Activated naive CD8-positive, alpha-beta T cell treated with anti-CD3 and anti-CD28 coated beads, Interleukin-2, amount 50 U/mL, for 16 hours (primary cell): ENCODE measurements at places on chromosomes 2 and 18.

- no peak for DNase-seq
Measured at GRCh38 chr2:100870652-100871531, 51.0 kb downstream of the NPAS2 start.

DNA sequence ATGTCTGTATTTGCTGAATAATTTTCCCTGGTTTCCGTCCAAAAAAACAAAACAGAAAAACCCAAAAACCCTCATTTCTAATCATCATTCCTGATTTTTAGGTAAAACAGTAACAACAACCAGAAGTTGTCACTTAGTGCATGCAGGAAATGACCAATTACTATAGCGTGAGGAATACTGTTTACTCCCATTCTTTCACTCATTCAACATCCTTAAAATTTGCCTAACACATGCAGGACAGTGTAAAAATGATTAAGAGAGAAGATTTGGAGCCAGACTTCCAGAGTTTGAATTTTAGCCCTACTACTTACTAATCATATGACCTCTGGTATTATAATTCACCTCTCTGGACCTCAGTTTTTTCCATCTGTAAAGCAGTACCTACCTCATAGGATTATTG lies 83.1 kb downstream of the FIGN start:
- DNase-seq = no peak

- no peak for DNase-seq
Measured at GRCh38 chr2:196184921-196185320, 13.5 kb upstream of the STK17B start.

DNA sequence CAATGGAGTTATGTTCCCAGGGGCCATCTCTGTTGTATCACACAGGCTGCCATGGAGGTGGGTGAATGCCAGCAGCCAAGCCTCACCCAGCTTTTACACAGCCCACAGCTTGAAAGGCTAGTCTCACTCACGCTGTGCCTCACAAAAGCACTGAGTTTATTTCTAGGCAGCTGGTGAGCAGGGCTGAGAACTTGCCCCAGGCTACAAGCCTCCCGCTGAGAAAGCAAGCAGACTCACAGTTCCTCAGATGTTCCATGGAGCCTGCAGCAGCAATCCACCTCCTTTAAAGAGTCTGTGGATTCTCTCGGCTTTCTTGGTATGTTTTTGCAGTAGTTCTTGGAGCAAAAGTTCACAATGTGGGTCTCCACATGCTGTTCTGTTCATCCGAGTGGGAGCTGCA lies 40.9 kb upstream of the ALKAL2 start:
- no peak for DNase-seq

GRCh38 chr2:38925982-38926381 lies 36.3 kb downstream of the ARHGEF33 start:
- no peak for DNase-seq

GRCh38 chr2:202529389-202529788 lies 105.4 kb upstream of the FAM117B start:
- DNase-seq = no peak

- DNase-seq = no peak
Measured at GRCh38 chr18:8843005-8843404, 137.6 kb downstream of the MTCL1 start.

DNA sequence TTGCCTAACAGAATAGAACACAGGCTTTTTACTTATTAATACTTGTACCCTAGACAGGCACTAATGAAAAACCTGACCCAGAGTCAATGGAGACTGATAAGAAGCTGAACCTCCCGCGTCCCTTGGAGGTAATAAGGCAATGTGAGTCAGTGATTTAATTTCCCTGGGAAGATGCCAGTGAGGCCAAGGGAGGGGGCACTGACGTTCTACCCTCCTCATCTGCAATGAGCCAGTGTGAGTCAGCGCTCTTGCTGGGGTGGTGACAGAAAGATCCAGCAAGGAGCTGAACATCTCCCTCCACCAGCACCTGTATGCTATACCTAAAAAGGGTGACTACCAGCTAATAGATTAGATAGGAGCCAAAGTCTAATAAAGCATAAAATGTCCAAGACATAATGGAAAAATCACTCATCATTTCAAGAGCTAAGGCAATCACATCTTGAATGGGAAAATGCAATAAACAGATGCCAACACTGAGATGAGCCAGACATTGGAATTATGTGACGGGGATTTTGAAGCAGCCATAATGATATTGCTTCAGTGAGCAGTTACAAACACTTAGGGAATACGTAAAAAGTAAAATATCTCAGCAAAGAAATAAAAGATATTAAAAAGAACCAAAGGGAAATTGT lies 116.9 kb downstream of the TPGS2 start:
- no peak for DNase-seq

DNA sequence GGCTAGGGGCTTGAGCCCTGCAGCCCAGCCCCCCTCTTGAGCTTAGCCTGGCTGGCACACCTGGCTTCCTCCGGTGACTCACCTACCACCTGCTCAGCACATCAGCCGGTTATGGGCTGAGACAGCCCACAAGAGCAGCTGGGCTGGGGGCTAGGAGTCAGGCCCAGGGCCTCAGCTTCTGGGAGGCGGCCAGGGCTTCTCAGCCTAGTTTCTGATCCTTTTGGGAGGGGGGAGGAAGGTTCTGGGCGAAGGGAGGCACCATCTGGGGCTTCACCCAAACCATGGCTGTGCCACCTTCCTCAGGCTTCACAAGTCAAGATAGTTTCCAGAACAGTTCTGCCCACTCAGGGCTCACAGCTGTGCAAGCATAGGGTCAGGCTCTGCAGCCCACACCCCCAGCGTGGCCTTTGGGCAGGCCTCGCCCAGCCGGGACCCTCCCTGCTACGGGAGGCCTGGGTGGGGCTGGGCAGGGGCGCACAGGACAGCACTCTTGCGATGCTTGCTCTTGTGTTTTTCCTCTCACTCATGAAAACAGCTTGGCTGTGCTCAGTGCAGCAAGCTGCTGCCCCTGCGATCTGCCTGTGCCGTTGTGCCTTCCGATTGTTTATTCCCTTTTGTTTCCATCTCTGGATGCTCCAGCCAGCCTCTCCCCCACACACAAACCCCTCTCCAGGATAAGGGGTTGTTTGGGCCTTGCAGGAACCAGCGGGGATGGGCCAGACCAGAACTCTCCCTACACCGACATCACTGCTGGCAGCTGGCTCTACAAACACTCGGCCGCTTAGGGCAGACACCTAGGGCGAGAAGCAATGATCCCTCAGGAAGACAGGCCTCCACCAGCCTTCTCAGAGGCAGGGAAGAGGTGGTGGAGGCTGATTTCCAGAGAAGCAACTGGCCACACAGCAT lies 26.1 kb upstream of the SEMA4C start:
- DNase-seq = no peak

DNA sequence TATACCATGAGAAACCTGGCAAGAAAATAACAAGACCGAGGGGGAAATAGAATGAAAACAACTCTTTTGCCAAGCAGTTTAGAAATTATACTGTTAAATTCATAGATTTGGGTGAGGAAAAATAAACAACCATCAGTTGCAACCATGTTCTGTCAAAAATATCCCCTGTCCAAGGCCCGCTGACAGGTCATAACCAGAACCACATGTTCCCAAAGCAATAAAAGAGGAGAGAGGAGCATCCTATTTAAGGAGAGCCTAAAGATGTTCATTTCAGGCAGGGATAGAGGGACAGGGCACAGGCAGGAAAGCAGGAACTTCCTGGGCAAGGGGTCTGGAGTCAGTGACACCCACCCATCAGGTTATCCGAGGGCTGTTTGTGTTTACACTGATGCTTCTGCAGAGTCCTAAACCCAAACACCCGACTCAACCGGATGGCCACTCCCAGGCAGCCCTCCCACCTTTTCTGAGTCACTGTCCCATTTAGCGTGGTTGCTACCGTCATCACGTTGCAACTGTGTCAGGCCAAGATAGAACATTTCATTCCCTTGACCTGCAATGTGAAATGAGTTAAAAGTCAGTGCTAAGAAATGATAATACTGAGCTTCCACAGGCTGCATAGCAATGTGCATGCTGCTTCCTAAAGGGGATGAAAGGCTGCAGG lies 468.3 kb upstream of the RAB12 start:
- DNase-seq = no peak

- DNase-seq = no peak
Measured at GRCh38 chr2:104290566-104290891, 563.4 kb upstream of the POU3F3 start.

GRCh38 chr2:180416627-180417026 lies 409.5 kb upstream of the CWC22 start:
- no peak for DNase-seq

DNA sequence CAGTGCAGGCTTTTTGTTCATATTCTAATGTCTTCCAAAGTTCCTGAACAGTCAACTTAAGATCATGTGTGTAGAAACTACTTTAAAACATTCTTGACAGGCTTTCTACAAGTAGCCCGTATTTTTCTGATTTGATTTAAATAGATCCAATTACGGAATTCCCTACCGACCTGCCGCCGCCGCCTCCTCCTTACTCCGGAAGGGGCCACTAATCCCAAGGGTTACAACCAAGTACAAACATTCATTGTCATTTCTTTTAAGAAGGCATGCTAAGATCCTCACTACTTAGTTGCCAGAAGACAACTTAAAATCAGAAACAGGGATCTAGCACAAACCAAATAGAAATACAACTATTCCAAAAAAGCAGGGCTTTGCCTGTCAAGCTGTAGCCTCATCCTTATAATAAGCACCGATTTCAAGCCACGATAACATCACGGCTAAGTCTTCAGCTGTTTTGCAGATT lies 784 bp downstream of the WDR33 start:
- DNase-seq = no peak

DNA sequence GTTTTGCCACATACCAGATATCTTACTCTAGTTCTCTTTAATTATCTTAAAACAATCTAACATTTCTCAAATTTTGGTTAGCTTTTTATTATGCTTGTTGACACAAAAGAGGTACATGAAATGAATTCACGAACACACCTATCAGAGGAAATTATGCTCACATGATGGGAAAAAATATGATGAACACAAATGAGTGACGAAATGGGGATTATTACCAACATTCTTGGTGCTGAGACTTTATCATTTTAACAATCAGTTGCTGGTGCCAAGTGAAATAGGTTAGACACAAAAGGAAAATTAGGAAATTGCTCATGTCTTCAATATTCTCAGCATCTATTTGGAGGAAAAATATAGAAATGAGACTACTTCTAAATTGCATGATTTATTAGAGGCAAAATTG lies 944.7 kb upstream of the NRXN1 start:
- DNase-seq = no peak

GRCh38 chr2:216858312-216858711 lies 1.6 kb downstream of the TNP1 start:
- DNase-seq = no peak

DNA sequence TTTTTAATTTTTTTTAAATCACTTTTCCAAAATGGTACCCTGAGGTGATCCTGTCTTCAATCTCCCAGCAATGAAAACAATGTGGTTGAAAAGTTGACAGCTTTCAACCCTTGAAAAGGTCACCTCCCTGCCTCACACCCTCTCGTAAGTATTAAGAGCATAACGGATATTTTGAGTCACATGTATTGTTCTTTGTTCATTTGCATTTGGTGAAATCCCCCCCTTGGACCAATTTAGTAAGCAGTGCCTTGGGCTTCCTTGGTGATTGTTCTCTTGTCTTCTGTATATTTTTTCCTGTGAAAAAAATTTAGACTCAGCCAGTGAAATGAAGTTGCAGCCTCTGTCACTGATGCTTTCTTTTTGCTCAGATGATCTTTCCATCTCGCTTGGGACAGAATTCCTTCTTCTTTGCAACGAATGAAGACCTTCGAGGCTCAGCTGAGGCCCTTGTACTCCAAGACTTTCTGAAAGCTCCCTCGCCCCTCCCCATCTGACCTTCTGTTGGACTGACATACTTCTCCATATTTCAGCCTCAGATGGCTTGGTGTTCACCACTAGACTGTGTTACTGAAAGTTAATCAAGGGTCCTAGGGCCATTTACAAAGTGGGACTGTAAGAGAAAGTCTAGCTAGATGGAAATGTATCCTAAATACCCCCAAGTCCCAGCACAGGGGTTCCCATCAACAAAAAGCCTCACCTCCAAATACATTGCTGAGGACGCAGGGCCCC lies 158.4 kb downstream of the BCL2 start:
- no peak for DNase-seq

DNA sequence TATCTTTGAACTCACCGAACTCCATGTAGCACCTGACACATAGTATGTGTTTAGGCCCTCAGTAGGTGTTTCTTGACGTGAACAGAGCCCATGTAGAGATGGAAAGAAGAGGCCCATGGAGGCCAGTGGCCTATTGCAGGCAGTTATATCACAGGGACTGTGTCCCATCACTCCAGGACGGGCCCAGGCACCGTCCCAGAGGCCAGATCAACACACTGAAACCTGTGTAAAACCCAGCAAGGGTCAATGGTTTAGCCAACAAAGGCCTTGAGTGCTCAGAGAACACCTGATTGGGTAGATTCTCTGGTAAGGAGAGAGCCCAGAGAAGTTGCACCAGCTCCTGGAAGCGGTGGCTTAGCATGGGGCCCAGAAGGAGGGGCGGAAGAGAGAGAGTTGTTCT lies 82.8 kb downstream of the INHBB start:
- DNase-seq = no peak

DNA sequence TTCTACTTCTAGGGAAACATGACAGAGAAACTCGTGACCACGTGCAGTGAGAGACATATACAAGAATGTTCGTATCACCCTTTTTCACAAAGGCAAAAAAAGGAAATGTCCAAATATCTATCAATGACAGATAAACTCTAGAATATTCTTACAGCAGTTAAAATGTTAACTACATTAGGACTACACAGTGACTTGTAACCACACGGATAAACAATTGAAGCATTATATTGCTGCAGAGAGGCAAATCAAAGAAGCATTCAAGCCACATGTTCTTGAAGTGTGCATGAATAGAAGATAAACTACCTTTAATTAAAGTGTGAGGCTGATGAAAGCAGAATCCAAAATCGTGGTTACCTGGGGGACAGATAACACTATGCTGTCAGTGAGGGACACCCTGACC lies 935.3 kb upstream of the KLHL29 start:
- DNase-seq = no peak

DNA sequence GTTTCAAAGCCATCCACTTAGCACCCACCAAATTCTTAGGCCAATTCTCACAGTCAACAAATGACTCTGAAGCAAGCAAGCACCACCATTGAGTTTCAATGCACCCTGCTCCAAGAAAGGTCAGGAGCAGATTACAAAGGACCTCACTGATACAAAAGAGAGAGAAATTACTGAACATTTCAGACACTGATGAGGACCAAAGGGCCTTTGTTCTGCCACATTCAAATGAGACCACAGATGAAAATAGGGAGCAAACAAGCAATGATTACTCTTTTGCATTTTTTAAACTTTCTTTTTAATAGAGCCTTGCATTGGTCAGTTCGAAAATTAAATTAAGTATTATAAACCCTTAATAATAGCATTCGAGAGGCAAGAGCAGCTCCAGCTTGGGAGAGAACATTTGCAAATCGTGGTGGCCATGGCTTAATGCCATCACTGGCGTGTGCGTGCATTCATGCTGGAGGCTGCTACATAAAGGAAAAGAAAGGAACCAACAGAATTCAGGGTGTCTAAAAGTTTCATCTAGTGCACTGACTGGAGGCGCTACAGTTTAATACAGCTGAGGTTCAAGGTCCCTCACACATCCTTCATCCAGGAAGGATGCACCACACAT lies 87.5 kb downstream of the KLF7 start:
- DNase-seq = no peak
